ENCODE measurements at places on chromosomes 5 and 9.

GRCh38 chr9:110029429-110029955 lies 178.5 kb downstream of the C9orf152 start:
- peak; percentile 82 for DNase-seq

GRCh38 chr9:72454871-72455491 lies 66.4 kb upstream of the TMC1 start:
- DNase-seq: peak; percentile 65

- peak; percentile 12 for DNase-seq
These were observed 59.9 kb upstream of the ZNF354A start for GRCh38 chr5:178790371-178790770.

- DNase-seq: no peak
These were observed 8.0 kb downstream of the SIL1 start for GRCh38 chr5:139190125-139190524.

DNA sequence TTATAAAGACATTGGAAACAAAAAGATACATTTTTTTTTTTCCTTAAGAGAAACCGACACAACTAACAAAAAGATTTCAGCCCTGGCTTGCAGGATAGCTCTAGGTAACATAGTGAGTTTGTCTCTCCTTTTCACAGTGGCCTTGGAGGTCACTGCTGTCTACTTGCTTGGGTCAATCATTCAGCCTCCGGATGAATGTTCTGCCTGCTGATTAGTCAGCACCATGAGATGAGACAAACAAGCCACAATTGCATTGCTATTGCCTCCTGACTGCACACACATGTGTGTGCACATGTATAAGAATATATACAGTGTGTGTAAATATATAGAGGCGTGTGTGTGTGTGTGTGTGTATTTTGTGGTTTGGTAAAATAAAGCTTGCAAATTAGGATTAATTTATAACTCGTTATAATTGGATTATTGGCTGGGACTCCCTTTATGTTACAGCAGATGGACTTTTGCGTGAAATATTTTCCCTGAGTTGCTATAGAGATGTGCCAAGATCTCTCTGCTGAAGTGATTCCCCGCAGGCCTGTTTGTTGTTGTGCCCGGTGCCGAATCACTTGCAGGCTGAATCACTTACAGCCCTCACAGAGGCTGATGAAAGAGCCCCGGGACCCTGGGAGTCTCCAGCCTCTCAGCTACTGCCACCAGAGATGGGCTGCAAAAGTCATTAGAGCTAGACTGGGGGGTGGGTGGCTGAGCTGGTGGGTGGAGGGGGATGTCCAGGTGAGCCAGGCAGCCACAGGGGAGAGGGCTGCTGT lies 161.2 kb downstream of the FGF18 start:
- DNase-seq: no peak

DNA sequence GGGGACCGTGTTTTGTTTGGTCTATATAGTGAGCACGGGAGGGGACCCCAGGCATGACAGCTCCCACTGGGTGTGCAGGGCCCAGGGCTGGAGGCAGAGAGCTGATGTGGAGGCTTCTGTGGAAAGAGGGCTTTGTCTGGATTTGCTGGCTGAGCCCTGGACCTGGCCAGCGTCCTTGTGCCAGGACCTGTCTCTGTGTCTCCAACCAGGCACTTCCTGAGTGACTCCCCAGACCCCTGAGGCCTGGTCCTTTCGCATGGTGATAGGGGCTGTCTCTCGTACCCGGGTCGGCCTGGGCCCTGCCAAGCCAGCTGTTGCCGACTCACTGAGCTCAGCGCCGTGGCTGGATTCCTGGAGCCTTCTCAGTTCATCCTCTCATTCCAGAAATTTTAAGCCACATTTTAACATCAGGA lies 77.6 kb downstream of the ADAMTS2 start:
- no peak for DNase-seq

DNA sequence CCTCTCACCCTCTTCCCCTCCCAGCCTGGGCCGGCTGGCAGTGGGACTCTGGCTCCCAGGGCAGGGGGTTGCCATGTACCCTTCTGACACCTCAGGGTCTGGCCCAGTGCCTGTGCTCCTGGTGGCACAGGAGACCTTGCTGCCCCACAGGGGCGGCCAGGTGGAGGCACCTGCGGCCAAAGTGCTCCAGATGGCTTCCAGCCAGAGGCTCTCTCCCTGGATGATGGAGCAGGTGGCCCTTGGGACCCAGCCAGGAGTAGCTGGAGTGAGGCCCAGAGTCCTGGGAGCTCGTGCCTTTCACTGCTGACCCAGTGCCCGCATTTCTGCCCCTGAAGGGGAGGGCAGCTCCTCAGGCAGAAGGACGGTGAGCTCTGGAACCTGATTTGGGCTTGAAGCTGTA lies 87.3 kb downstream of the NTNG2 start:
- DNase-seq: no peak

DNA sequence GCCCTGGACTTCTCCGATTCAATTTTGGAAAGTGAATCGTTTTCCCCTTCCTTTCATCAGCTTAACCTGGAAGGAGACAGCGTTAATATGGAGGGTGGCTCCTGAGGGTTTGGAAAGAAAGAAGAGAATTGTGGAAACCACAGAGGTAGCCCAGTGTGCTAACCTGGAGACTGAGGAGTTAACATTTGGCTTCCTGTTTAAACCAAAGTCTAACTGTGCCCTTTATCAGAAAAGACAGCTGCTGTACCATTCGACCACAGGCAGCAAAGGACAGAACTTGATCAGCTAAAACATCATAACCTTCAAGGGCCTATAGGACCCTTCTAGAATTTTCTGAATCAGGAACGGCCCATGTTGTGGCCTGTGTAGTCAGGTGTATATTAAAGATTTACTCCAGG lies 735 bp downstream of the IDNK start:
- DNase-seq: peak; percentile 46

DNA sequence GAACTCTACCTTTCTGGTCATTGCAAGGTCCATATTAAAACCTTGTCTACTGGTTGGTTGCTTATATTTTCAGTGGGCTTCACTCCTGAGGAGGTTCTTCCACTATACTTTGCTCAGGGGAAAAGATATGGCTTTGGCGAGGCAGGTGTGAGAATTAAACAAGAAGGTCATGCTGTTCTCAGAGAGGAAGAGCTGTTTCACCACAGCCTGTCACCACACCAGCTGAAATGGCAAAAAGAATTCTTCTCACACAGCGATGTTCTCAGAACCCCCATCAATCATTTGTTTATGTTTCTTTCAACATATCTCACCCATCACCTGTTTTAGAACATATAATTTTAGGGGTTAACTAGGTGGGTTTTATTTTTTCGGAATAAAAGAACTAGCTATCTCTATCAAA lies 38.6 kb downstream of the CAPSL start:
- DNase-seq: no peak

- peak; percentile 19 for DNase-seq
These were observed 28.8 kb downstream of the EPB41L4A start for GRCh38 chr5:112390327-112390726.

GRCh38 chr5:126369995-126370731 lies 53.0 kb upstream of the GRAMD2B start:
- DNase-seq: peak; percentile 83

- no peak for DNase-seq
These were observed 35.7 kb downstream of the INVS start for GRCh38 chr9:100134731-100135130.

DNA sequence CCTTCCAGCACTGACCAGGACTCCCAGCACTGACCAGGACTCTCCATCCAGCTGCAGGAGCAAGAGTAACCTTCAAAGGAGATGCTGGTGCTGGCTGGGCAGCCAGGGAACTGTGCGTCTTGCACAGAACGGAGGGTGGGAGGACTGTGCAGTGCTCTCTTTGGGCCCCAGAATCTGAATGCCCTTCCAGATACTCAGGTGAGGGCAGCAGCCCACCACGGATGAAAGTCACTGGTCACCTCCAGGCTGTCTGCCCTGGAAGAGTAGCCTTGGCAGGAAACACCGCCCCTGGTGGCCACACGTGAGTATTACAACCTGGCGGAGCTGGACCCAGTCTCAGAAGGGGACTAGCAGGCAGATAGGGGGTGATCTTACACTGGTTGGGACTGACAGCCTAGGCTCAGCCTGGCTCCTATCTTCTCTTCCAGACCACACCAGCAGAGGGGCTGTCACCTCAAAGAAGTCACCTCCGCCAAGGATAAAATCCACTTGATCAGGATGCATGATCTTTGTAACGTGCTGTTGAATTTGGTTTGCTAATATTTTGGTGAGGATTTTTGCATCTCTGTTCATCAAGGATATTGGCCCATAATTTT lies 4.8 kb upstream of the SARDH start:
- peak; percentile 83 for DNase-seq

DNA sequence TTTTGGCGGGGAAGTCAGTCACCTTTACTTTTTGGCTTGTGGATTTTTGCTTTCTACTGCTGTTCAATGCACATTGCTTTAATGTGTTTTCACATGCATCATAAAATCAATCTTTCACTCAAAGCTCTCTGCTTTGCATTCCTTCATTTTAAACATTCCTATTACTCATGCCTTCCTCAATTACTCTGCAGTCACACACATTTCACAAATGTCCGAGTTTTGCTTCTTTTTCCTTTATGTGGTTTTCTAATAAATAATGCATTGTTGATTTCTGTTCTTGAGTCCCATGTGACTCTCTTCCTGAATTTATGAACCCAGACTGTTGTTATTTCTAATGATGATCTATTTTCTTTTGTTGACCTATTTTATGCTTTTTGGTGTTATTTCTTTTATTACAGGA lies 82.3 kb upstream of the EPB41L4B start:
- no peak for DNase-seq

DNA sequence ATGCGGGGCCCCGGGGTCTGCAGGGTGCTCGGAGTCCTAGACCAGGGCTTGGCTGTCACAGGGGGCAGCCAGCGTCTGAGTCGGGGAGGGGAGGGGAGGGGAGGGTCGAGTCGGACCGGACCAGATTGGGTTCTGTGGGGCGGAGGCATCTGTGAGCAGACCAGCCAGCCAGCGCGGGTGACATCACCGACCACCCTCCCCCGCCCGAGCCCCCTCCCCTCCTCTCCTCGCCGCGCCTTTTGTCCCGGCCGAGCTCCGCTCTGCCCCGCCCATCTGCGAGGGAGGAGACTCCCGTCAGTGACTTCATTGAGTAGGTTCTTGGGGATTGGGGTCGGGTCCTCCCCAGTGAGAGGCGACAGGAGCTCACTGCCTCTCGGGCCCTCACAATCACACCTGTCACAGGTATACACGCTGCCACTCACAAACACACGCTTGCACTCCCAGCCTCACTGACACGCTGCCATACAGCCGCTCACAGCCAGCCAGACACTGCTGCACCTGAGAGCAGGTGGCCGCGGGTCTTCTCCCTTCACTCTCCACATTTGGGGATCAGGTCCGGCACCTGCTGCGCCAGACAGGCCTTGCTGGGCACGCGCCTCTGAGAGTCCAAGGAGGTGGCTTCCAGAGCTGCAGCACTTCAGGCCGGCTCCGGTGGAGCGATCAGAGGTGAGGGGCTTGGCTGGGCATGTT lies 546 bp downstream of the DNAJB5 start:
- DNase-seq: no peak

GRCh38 chr9:13027879-13028278 lies 251.6 kb downstream of the MPDZ start:
- no peak for DNase-seq

- DNase-seq: no peak
These were observed 159.0 kb downstream of the PJA2 start for GRCh38 chr5:109250533-109251329.

GRCh38 chr5:98768160-98768959 lies 5.1 kb upstream of the RGMB start:
- DNase-seq: peak; percentile 46

DNA sequence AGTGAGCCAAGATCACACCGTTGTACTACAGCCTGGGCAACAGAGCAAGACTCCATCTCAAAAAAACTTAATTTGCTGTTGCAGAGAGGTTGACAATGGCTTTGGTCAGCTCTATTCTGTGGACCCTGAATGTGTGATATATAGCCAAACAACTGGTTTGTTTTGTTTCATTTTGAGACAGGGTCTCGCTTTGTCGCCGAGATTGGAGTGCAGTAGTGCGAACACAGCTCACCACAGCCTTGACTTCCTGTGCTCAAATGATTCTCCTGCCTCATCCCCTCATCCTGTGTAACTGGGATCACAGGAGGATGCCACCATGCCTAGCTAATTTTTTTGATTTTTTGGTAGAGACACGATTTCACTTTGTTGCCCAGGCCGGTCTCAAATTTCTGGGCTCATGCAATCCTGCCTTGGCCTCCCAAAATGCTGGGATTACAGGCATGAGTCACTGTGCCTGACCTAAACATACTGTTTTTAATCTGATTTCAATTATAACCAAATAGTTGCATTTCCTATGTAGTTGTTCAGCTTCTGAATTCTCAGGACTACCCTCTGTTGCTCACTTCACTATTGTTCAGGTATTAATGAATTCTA lies 9.8 kb downstream of the RNF183 start:
- DNase-seq: no peak

GRCh38 chr5:71829206-71829605 lies 110.1 kb downstream of the CARTPT start:
- no peak for DNase-seq

GRCh38 chr5:151480384-151481293 lies 33.2 kb downstream of the SLC36A1 start:
- DNase-seq: no peak

DNA sequence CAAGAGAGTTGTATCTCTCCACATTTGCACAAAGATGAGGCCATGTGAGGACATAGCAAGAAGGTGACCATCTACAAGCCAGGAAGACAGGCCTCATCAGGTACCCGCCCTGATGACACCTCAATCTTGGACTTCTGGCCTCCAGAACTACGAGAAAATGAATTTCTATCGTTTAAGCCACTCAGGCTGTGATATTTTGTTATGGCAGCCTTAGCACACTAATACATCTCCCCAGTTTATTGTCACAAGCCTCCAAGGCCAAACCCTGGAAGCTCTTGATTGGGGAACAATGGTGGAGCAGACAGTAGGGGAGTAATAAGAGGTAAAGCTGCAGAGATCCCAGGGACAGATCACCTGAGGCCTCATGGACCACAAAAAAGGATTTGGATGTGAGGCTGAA lies 7.7 kb upstream of the P4HA2 start:
- DNase-seq: no peak

GRCh38 chr9:107239474-107239873 lies 43.6 kb upstream of the RAD23B start:
- DNase-seq: peak; percentile 44

DNA sequence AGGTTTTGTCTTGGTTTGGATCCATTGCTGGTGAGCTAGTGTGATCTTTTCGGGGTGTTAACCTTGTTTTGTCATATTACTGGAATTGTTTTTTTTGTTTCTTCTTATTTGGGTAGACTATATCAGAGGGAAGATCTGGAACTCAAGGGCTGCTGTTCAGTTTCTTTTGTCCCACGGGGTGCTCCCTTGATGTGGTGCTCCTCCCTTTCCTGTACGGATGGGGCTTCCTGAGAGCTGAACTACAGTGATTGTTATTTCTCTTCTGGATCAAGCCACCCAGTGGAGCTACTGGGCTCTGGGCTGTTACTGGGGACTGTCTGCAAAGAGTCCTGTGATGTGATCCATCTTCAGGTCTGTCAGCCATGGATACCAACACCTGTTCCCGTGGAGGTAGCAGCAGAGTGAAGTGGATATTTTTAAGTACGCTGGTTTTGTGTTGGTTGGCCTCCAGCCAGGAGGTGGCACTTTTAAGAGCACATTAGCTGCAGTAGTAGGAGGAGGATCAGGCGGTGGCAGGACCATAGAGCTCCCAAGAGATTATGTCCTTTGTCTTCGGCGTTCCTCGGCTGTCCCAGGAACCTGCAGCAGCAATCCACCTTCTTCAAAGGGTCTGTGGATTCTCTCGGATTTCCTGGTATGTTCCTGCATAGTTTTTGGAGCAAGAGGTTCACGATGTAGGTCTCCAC lies 27.2 kb downstream of the SCAMP1 start:
- DNase-seq: no peak

- DNase-seq: no peak
These were observed 73.4 kb downstream of the HABP4 start for GRCh38 chr9:96523374-96523773.
